Subcutaneous adipose tissue (tissue), 4 donors: ENCODE measurements at places on chromosomes 1 and 21. TPM values are rescaled to one million over a fixed set of nuclear protein-coding genes. Genes with fewer than 3 reads are reported as not detected.

RGS8 gene
- total RNA-seq = not detected

TMEM125 gene
- not detected for total RNA-seq

DNAH14 gene
- 4.8 TPM for total RNA-seq

CYP4B1 gene
- total RNA-seq = 340 TPM

ST6GALNAC5 gene
- not detected for total RNA-seq

ATAD3C gene
- total RNA-seq = not detected

SPTA1 gene
- total RNA-seq = not detected

PRDX6 gene
- 755 TPM for total RNA-seq

ACADM gene
- 62.4 TPM for total RNA-seq

BSND gene
- total RNA-seq = not detected

OR2L3 gene
- total RNA-seq = not detected

GBP6 gene
- total RNA-seq = not detected

CHI3L1 gene
- total RNA-seq = 29.3 TPM

ANGPTL3 gene
- total RNA-seq = not detected

RPF1 gene
- total RNA-seq = 27.1 TPM

PPFIA4 gene
- 0.17 TPM for total RNA-seq

AK5 gene
- not detected for total RNA-seq

MASP2 gene
- total RNA-seq = not detected

LAD1 gene
- total RNA-seq = not detected

DMBX1 gene
- total RNA-seq = not detected

TMCO1 gene
- 46.7 TPM for total RNA-seq

RHOC gene
- total RNA-seq = 137 TPM

THEM5 gene
- not detected for total RNA-seq

TLR5 gene
- 15.2 TPM for total RNA-seq

ADORA1 gene
- total RNA-seq = 1.4 TPM

MAP3K6 gene
- 129 TPM for total RNA-seq

ACTA1 gene
- not detected for total RNA-seq

HORMAD1 gene
- total RNA-seq = not detected

VSIG8 gene
- not detected for total RNA-seq

PPM1J gene
- total RNA-seq = not detected

RBM11 gene
- 0.65 TPM for total RNA-seq

C4BPA gene
- total RNA-seq = not detected

ARMH1 gene
- not detected for total RNA-seq

ACTL8 gene
- total RNA-seq = not detected

OR1C1 gene
- total RNA-seq = not detected

CYP4A11 gene
- total RNA-seq = 1.2 TPM
